NCI-H1694 (cell line): ENCODE measurements at places on chromosomes 2 and 18.

GRCh38 chr2:223632826-223633225, 30.7 kb upstream of the SCG2 start:
- no peak for DNase-seq

DNA sequence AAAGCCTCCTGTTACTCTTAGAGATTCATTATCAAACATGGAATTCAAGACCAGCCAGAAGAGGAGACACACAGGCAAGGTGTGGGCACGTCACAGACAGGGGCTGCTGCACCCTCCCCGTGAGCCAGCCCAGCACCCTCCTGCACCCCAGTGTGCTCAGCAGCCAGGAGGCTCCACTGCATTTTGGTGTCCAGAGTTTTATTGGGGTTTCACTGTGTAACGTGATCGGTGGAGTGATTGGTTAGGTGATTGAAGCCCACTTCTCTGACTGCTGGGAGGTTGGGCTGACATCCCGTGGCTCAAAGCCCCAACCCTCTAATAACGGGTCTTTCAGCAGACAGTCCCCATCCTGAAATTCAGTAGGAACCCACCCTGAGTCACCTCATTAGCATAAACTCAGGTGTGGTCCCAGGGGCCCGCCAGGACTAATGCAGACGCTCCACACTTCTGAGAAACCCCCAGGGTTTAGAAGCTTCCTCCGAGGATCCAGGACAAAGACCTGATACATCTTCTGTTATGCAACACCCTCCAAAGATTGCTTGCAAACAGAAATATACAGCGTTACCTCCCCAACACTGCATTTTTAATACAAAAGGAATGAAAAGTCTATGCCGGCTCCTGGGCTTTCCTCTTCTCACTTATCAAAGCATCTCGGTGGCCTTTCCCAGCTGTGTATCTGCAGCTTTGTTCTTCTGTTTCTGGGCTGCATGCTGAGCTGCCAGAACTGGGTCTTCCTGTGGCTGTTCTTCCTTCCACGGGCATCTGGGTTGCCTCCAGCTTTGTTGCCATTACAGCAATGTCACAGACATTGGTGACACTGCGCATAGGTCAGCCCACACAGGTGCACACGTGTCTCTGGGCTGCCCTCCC, 43.7 kb upstream of the SNED1 start:
- DNase-seq, result no peak

- DNase-seq, result no peak
Measured at GRCh38 chr18:64674694-64675093, 525.8 kb upstream of the LINC00305 start.

GRCh38 chr2:149446748-149447147, 116.4 kb downstream of the LYPD6 start:
- DNase-seq, result no peak

DNA sequence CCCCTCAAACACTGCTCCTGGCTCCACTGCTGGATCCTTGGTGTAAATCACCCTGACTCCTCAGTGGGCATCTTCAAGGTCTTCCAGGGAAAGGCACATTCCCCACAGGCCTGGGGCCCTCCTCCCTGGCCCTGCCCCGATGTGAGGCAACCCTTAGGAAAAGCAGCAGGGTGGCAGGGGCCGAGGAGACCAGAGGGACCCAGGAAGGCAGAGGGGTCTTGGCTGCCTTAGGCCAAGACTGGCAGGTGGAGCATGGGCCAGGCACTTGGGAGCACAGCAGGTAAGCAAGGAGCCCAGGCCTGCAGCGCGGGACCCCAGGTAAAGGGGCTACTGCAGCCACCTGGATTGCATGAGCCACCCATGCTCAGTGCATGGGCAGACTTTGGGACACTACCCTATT, 96.9 kb downstream of the GYPC start:
- no peak for DNase-seq

DNA sequence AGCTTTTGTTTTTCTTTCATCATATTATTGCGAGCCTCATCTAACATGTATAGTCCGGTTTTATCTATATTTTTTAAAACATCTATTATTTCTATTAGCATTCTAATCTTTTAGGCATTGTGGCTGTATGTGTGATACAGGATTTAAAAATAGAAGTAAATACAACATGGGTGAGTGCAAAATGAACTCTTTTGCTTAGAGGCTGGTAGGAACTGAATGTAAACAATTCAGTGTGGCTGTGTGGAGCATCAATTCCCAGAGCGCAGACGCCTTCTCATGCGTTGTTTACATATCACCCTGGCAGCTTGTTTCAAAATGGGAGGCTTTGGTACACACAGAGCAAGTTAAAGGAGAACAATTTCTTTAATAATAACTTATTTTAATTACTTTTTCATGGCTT, 836 bp downstream of the DTNA start:
- no peak for DNase-seq

DNA sequence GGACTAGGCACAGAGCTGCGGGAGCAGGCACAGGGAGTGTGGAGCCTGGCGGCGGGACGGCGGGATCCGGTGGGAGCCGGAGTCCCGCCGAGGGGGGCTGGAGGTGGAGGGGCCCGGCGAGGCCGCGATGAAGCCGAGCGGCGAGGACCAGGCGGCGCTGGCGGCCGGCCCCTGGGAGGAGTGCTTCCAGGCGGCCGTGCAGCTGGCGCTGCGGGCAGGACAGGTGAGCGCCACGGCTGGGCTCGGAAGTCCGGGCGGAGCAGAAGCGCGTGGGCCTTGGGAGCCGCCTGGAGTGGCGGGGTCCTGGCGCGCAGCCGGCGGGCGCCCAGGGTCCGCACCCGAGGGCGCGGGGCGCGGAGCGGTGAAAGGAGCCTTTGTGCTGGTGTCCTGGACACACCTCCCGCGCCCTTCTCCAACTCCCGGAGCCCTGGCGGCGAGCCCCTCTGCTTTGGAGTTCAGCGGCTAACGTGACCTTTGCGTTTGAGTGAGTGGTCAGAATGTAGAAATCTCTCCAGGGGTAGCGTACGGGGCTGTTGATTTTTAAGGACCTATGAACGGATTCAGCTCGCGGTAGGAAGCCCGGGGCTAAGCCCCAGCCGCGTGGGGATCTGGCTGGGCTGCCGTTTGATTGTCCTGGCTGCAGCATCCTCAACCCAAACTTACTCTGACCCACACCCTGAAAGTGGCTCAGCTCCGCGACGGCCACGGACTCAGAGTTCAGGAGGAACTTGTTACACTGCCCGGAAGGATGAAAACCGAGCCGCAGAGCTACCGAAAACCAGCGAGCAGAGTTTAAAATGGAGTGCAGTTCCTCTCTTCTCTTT, 448 bp downstream of the IMPA2 start:
- no peak for DNase-seq

DNA sequence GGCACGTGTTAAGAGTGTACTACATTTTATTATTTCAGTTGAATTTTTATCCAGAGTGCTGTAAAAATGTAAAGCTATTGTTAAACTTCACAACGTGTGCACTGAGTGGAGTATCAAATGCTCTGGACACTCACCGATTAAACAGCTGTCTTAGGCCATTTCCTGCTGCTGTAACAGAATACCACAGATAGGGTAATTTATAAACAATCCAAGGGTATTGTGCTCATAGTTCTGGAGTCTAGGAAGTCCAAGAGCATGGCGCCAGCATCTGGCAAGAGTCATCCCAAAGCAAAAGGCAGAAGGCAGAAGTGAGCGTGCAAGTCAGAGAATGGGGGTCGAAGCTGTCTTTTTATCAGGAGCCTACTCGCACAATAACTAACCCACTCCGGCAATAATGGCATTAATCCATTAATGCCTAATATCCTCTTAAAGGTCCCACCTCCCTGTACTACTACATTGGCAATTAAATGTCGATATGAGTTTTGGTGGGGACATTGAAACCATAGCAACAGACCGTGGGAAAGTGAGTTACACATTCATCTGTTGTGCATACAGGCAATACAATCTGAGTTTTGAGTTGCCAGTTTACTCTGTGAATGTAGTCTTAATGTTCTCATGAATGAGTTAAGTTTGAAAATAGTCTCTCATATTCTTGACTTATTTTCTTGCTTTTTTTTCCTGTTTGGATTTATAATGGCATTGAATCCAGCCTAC, 64.8 kb downstream of the ARMC9 start:
- DNase-seq, result no peak

GRCh38 chr2:205932861-205933260, 153.1 kb downstream of the INO80D start:
- no peak for DNase-seq
